ENCODE measurements at places on chromosomes 16 and 17.

- H3K36me3 ChIP-seq = peaks cover 17% of the 10 kb centered on the region
- peaks cover 11% of the 10 kb centered on the region for H3K4me1 ChIP-seq
- no peaks in the 10 kb centered on the region for H3K27me3 ChIP-seq
Measured at GRCh38 chr16:68252383-68252782, 7.2 kb downstream of the PLA2G15 start.

- peak overlapping the region; percentile 99 for H3K27ac ChIP-seq
- peak; percentile 65 for DNase-seq
- no peaks in the 10 kb centered on the region for H3K27me3 ChIP-seq
Measured at GRCh38 chr16:79601092-79601930, 774 bp upstream of the MAF start.

DNA sequence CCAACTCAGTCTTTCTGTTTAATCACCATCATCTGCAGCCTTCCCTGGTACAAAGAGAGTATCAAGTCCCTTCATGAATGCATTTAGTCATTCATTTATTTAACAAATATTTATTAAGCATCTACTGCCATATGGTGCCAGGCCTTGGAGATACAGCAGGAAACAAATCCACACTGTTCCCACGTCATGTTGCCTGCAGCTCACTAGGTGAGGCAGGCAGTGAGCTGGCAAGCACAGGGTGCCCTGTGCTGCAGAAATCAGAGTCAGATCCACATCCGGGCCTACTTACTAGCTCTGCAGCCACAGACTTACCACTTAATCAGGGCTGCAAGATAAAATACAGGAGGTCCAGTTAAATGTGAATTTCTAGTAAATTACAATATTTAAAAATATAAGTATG lies 38.5 kb upstream of the CES5A start:
- H3K27ac ChIP-seq = no peak overlapping the region
- no peak for DNase-seq
- no peak overlapping the region for H3K4me3 ChIP-seq
- no peaks in the 10 kb centered on the region for H3K4me1 ChIP-seq
- no peaks in the 10 kb centered on the region for H3K27me3 ChIP-seq
- H3K36me3 ChIP-seq = no peaks in the 10 kb centered on the region

- H3K4me3 ChIP-seq = no peak overlapping the region
- no peaks in the 10 kb centered on the region for H3K27me3 ChIP-seq
- no peak for DNase-seq
- H3K36me3 ChIP-seq = no peaks in the 10 kb centered on the region
- peaks cover 1% of the 10 kb centered on the region for H3K4me1 ChIP-seq
Measured at GRCh38 chr17:39836117-39836516, 28.0 kb downstream of the IKZF3 start.

GRCh38 chr16:82037666-82038065 lies 2.6 kb downstream of the HSD17B2 start:
- H3K4me3 ChIP-seq = no peak overlapping the region
- no peaks in the 10 kb centered on the region for H3K27me3 ChIP-seq
- no peaks in the 10 kb centered on the region for H3K36me3 ChIP-seq
- no peak for DNase-seq

DNA sequence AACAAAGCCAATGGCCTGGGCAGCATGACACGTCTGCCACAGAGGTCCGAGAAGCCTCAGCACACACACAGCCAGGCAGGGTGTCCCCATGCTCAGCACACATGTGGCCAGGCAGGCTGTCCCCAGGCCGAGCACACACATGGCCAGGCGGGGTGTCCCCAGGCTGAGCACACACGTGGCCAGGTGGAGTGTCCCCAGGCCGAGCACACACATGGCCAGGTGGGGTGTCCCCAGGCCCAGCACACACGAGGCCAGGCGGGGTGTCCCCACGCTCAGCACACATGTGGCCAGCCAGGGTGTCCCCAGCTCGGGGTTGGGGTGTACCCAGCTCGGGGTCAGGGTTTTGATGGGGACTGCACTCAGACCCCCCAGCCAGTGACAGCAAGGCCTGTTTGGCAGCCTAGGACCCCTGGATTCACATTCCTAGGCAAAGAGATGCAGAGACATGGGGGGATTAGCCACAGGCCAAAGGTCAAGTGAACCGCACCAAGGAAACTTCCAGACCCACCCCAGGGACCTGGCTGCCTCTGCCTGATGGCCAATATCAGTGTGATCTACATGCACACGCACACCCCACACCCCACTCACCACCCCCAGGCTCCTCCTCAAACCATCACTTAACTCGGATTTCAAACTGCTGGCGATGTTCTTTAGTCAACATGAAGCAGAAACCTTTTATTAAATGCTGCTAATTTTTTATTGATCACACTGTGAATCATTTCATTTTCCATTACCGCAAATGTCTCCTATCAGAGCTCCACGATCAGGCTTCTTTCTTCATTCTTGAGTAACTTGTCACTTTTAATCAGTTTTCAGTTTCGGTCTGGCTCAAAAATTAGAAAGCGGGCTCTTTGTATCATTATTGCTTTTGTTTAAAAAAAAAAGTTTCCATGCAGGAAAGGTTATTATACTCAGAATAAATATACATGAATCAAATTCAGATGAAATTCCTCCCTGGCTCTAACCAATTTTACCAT lies 111.4 kb downstream of the ZNF423 start:
- no peaks in the 10 kb centered on the region for H3K36me3 ChIP-seq
- no peaks in the 10 kb centered on the region for H3K27me3 ChIP-seq
- no peak overlapping the region for H3K27ac ChIP-seq
- H3K4me1 ChIP-seq = no peaks in the 10 kb centered on the region
- DNase-seq = no peak
- no peak overlapping the region for H3K4me3 ChIP-seq

DNA sequence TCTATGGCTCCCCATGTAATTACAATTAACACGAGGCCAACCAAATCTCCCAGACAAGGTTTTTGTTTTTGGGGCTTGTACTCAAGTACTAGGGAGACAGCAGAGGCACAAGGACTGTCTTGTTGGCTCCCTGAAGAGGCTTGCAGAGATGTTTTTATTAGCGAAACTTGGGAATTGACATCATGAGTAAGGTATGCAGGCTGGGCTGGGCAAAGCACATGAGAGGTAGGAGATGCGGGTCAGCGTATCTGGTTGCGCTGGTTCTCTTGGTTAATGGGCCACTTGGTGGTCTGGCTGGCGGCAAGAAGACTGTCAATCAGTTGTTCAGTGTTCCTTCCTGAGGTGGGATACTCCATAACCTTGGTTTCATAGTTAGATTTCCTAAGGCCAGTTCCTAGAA lies 28.9 kb downstream of the LCMT1 start:
- DNase-seq = no peak
- H3K4me3 ChIP-seq = no peak overlapping the region
- H3K36me3 ChIP-seq = peaks cover 8% of the 10 kb centered on the region
- H3K4me1 ChIP-seq = no peaks in the 10 kb centered on the region

DNA sequence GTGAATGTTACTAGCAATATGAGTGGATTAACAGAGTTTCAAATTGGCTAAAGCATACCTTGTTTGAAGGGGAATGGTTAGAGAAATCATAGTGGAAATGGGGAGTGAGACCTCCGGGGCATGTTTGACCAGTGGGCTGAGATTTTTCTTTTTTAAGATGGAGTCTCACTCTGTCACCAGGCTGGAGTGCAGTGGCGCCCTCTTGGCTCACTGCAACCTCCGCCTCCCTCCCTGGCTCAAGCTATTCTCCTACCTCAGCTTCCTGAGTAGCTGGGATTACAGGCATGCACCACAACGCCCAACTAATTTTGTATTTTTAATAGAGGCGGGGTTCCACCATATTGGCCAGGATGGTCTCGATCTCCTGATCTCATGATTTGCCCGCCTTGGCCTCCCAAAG lies 9.6 kb downstream of the CDRT15 start:
- no peak overlapping the region for H3K27ac ChIP-seq
- H3K4me3 ChIP-seq = no peak overlapping the region
- DNase-seq = no peak
- no peaks in the 10 kb centered on the region for H3K27me3 ChIP-seq
- no peaks in the 10 kb centered on the region for H3K36me3 ChIP-seq

DNA sequence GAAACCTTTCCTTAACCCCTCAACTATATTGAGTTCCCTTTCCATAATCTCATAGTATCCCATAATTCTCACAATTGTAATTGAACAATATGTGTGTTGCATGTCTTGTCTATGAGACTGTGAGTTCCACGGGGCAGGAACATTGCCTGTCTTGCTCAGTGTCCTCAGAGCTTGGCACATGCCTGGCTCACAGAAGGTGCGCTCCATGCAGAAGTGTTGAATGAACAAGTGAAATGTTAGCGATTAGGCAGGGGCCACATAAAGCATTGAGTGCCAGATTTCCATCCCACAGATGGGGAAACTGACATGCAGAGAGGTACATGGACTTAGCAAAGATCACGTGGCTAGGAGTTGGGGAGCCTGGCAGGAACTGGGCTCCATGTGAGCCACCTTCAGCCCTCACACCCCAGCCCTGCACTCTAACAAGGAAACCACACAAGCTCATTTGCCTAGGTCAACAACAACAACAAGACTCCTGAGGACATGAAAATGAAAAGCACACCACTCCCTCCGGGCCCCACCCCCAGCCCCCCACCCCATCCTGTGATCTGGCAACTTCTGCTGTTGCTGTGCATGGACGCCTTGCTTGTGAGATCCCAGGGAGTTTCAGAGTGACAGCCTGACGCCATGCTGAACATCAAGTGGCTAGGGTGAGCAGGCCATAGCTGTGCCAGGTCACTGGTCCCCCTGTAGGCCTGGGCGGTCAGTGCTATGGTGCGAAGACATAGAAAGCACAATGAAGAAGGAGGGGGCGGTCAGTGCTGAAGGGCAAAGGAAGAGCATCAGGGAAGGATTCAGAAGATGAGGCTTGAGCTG lies 5.0 kb downstream of the PIK3R5 start:
- H3K4me3 ChIP-seq = no peak overlapping the region
- H3K27me3 ChIP-seq = peaks cover 2% of the 10 kb centered on the region
- H3K27ac ChIP-seq = no peak overlapping the region
- H3K4me1 ChIP-seq = peaks cover 3% of the 10 kb centered on the region

GRCh38 chr16:64159976-64160375 lies 961.9 kb downstream of the CDH11 start:
- no peaks in the 10 kb centered on the region for H3K36me3 ChIP-seq
- H3K27me3 ChIP-seq = no peaks in the 10 kb centered on the region
- H3K4me3 ChIP-seq = no peak overlapping the region
- H3K4me1 ChIP-seq = peaks cover 3% of the 10 kb centered on the region
- no peak overlapping the region for H3K27ac ChIP-seq

DNA sequence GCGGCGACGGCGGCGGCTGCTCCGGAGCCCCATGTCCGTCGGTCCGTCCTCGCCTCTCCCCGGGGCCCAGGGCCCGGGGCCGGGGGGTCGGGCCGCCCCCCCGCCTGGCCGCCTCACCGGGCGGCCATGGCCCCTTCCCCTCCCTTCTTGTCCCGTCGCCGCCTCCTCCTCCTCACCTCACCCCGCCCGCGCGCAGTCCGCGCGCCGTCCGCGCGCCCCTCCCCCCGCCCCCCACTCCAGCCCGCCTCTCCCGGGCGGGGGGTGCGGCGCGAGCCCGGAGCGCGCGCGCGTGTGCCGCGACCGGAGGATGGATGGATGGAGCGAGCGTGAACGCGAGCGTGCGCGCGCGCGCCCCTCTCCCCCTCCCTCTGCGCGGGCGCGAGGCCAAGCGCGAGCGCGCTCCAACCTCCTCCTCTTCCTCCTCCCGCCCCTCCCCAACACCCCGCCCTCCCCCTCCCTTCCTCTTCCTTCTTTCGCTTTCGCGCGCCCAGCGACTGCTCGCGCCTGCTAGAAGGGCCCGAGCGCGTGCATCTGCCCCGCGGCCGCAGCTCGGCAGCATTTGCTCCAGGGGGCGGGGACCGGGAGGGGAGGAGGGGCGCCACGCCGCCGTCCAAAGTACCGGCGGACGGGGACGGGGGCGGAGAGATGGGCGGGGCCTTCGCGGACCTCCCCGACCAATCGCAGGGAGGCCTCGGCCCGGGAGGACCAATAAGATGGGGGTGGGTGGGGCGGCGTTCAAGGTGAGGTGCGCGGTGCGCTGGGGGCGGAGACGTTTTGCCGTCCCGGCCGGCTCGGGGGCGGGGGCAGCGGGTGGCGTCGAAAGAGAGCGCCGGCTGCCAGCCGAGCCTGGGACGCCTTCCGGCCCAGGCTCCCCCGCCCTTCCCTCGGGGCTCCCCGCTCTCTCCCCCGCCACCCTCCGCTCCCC lies at the start of gene ATXN7L3:
ATXN7L3 (minus strand) TSS at position 332 of the 925 bp plus-strand sequence. CDS start 1,814 bp downstream, outside the sequence.
- peaks cover 11% of the 10 kb centered on the region for H3K4me1 ChIP-seq
- no peaks in the 10 kb centered on the region for H3K27me3 ChIP-seq
- H3K4me3 ChIP-seq = peak within 1 kb of the TSS; percentile 89
- peaks cover 13% of the 10 kb centered on the region for H3K36me3 ChIP-seq

DNA sequence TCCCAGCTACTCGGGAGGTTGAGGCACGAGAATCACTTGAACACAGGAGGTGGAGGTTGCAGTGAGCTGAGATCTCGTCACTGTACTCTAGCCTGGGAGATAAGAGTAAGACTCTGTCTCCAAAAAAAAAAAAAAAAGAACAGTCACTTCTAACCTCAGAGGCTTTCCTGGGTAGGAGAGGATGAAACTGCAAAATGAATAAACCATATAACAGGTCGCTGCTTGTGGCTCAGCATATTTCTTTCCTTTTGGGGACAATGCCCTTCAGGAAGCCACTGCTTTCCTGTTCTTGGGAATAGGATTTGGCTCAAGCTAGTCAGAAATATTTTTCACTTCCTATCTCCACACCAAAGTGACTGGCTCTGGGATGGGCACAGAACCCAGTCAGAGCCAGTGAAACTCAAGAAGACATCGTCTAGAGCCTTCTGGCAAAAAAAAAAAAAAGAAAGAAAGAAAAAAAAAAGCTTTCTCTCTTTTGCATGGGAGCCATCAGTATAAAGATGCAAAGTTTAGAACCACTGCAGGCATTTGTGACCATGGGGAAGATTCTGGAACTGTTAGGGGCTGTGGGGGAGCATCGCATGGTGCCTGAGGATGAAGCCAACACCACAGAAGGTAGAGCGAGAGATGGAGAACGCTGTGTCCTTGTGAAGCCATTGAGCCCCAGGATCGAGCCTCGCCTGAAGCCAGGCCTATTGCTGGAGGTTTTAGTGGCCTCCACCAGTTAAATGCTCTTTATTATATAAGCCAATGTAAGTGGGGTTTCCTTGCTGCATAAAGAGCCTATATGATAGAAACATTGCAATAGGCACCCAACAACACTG lies 71.8 kb upstream of the MRTFB start:
- H3K4me1 ChIP-seq = peaks cover 9% of the 10 kb centered on the region
- H3K36me3 ChIP-seq = no peaks in the 10 kb centered on the region
- no peak for DNase-seq
- H3K27ac ChIP-seq = no peak overlapping the region
- no peak overlapping the region for H3K4me3 ChIP-seq
- H3K27me3 ChIP-seq = no peaks in the 10 kb centered on the region

GRCh38 chr17:81557276-81558114 lies 5.3 kb upstream of the FAAP100 start:
- no peak overlapping the region for H3K4me3 ChIP-seq
- peaks cover 45% of the 10 kb centered on the region for H3K36me3 ChIP-seq
- peaks cover 16% of the 10 kb centered on the region for H3K4me1 ChIP-seq
- no peak for DNase-seq
- no peaks in the 10 kb centered on the region for H3K27me3 ChIP-seq

- H3K4me1 ChIP-seq = peaks cover 3% of the 10 kb centered on the region
- no peak overlapping the region for H3K27ac ChIP-seq
- DNase-seq = no peak
Measured at GRCh38 chr17:67862614-67863217, 37.4 kb downstream of the BPTF start.

- no peak overlapping the region for H3K4me3 ChIP-seq
- peaks cover 24% of the 10 kb centered on the region for H3K4me1 ChIP-seq
- no peaks in the 10 kb centered on the region for H3K27me3 ChIP-seq
Measured at GRCh38 chr17:38894276-38894675, 24.4 kb downstream of the LASP1 start.
